ENCODE measurements at places on chromosomes 16 and 17. TPM values are rescaled to one million over a fixed set of nuclear protein-coding genes. Genes with fewer than 3 reads are reported as not detected.
A peak's percentile ranks its signal among the peaks of the same experiment; 100 is the strongest.

DNA sequence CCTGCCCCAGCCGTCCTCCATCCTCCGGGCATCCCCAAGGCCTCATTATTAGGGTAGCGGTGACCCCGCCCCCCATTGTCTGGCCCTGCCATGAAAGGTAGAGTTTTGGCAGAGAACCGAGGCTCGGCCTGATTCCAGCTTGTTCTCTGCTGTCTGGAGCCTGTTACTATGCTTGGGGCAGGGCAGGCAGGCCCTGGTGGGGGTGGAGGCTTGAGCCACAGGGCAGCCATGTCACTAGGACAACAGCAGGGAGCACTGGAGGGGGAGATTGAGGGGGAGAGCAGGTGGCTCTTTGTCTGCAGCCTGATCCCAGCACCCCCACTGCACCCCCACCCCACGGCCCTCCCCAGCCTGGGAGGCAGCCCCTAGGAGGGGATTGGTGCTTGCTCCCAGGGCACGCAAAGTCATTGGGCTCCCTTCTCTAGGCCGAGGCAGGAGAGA lies 15.4 kb downstream of the RHBDL3 start:
- no peaks in the 10 kb centered on the region for H3K36me3 ChIP-seq
- peak; percentile 19 for DNase-seq
- H3K4me3 ChIP-seq: no peak overlapping the region
- H3K27me3 ChIP-seq: peaks cover 14% of the 10 kb centered on the region
- peaks cover 21% of the 10 kb centered on the region for H3K4me1 ChIP-seq

Gene FBXL16
- total RNA-seq: 2.4 TPM

Gene CASKIN1
- total RNA-seq: 0.20 TPM

GRCh38 chr16:46428108-46429061 lies 192.8 kb downstream of the SHCBP1 start:
- DNase-seq: no peak
- H3K36me3 ChIP-seq: no peaks in the 10 kb centered on the region
- no peak overlapping the region for H3K27ac ChIP-seq
- peaks cover 7% of the 10 kb centered on the region for H3K27me3 ChIP-seq
- H3K4me3 ChIP-seq: no peak overlapping the region

Gene TUBB3
- 3.5 TPM for total RNA-seq

DNA sequence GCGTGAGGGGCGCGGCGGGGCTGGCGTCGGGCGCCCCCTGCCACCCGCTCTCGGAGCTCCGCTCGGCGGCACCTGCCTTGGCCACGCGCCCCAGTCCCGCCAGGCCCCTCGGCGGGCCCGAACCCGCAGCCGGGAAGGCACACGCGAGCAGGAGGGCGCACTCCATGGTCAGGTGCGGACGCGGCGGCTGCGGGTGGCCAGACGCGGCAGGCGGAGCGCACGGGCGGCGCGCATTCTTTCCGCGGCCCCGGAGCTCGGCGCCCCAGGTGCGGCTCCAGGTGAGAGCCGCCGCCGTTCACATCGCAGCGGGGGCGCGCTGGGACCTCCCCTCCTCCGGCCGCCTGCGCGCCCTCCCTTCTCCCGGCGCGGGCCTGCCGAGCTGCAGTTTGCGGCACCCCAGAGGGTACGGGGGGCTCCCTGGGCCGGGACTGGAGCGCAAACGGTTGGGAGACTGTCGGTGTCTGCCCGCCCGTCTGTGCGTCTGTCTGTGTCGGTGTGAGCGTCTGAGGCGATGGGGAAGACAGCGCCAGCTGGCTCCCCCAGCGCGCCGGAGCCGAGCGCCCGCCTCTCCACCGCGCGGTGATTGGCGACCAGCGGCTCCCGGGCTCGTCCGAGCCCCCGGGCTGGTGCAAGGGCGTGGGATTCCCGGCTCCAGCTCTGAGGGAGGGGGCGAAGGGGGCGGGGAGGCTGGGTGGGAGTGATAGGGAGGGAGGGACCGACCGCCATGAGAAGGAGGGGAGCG lies at the start of gene ADAMTS18:
Gene ADAMTS18, minus strand, starts transcription at position 505 of the 742 bp plus-strand sequence. Its CDS starts 339 bp downstream, at position 166.
- no peaks in the 10 kb centered on the region for H3K4me1 ChIP-seq
- H3K4me3 ChIP-seq: no peak within 1 kb of the TSS
- no peak for DNase-seq
- H3K36me3 ChIP-seq: no peaks in the 10 kb centered on the region

DNA sequence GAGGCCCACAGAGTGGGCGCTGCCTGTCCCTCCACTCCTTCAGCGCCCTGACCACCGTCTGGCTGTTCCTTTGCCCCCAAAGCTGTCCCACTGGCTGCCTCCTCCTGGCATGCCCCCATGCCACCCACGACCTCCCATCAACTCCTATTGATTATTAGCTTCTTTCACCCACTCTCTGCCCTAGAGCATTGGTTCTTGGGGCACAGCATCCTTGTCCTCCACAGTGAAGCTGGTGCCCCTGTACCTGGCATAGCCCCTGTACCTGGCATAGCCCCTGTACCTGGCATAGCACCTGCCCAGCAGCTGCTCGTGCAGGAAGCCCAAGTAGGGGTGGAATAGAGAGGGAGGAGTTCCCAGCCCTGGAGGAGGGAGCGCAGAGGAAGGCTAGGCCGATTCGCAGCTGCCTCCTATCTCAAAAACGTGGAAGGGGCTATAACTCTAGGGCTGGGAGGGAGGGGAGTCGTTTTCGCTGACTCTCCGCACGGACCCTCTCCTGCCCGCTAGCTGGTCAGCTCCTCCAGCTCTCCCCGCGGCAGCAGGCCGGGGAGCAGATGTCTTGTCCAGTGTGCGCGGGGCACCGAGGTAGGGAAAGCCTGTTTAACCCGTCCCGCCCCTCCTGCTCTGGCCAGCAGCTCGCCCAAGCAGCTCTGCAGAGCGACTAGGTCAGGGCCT lies 5.7 kb upstream of the ACTG1 start:
- H3K36me3 ChIP-seq: no peaks in the 10 kb centered on the region
- no peaks in the 10 kb centered on the region for H3K27me3 ChIP-seq
- H3K27ac ChIP-seq: peak overlapping the region; percentile 100
- H3K4me1 ChIP-seq: peaks cover 56% of the 10 kb centered on the region

DNA sequence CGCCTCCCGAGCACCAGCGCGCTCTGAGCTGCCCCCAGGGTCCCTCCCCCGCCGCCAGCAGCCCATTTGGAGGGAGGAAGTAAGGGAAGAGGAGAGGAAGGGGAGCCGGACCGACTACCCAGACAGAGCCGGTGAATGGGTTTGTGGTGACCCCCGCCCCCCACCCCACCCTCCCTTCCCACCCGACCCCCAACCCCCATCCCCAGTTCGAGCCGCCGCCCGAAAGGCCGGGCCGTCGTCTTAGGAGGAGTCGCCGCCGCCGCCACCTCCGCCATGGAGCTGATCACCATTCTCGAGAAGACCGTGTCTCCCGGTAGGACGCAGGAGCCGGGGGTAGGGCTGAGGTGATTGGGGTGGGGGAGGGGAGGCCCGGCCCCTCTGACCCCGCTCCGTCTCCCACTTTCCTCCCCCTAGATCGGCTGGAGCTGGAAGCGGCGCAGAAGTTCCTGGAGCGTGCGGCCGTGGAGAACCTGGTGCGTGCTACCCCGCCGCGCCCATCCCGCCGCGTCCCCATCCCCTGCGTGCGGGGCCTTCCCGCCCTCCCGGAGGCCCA lies 329 bp downstream of the KPNB1 start:
- H3K4me3 ChIP-seq: peak overlapping the region; percentile 97
- no peaks in the 10 kb centered on the region for H3K36me3 ChIP-seq
- H3K27me3 ChIP-seq: no peaks in the 10 kb centered on the region
- H3K4me1 ChIP-seq: peaks cover 22% of the 10 kb centered on the region
- peak overlapping the region; percentile 99 for H3K27ac ChIP-seq
- DNase-seq: peak; percentile 16

Gene TACO1
- 12.6 TPM for total RNA-seq

DNA sequence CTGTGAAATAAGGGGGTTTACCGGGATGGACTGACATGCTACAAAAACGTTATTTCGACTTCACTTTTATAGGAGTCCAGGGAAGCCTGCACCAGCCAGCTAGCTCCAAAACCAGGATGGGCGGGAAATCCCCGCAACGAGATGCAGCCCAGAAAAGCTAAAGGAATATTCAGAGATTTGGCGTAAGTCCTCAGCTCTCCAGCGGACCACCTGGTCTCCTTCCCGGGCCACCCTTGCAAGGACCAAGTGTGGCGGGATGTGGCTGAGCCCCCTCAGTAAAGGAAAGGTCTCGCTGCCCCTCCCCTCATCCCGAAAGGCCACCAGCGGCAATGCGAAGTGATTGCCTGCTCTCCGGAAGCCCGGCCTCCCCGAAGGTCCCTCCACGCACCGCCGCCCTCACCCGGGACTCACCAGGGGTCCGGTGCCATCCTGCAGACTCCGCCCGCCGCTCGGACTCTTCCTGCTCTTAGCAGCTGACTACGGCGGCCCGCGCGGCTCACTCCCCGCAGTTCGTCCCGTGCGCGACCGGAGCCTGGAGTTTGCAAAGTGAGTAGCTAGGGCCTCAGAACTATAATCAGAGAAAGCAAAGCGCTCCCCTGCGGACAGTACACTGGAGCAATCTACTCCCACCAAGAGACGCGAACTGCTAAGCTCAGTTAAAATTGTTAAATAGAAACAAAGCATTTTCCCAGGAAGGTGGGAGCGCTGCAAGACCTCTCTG lies at the start of gene STX8:
Gene STX8, minus strand, starts transcription at position 440 of the 721 bp plus-strand sequence. Its CDS starts 12 bp downstream, at position 428.
- DNase-seq: peak; percentile 92
- peaks cover 33% of the 10 kb centered on the region for H3K4me1 ChIP-seq
- peak within 1 kb of the TSS; percentile 90 for H3K4me3 ChIP-seq
- H3K36me3 ChIP-seq: no peaks in the 10 kb centered on the region
- no peaks in the 10 kb centered on the region for H3K27me3 ChIP-seq

Gene KRT32
- not detected for total RNA-seq

DNA sequence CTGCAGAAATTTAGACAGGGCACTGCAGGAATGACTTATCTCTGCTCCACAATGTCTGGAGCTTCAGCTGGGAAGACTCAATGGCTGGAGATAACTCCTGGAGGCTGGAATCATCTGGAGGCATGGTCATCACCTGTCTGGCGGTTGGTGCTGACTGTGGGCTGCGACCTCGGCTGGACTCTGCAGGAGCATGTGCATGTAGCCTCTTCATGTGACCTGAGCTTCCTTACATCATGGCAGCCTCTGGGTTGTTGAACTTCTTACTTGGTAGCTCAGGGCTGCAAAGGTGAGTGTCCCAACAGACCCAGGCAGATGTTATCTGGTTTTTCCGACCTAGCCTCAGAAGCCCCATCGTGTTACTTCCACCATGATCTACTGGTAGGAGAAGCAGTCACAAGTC lies 188.2 kb upstream of the RPL38 start:
- H3K4me1 ChIP-seq: no peaks in the 10 kb centered on the region
- H3K36me3 ChIP-seq: no peaks in the 10 kb centered on the region
- no peak for DNase-seq
- no peak overlapping the region for H3K4me3 ChIP-seq
- no peak overlapping the region for H3K27ac ChIP-seq

DNA sequence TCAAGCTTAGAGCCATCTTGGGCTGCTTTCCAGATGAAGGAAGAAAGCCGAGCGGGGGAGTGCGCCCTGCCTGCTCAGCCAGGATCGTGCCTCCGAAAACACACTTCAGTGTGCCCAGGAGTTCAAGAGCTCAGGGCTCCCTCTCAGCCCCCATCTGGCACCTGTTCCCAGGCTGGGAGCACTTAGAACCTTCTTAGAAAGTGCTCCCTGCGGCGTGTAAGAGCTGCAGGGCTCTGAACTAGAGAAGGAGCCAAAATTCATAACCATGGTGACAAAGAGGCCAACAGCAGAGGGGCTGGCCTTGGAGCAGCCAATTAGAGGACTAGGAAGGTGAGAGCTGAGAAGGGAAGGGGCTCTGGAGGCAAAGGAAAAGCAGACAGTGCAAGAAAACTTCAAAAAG lies 59.0 kb upstream of the TNRC6C start:
- no peak overlapping the region for H3K4me3 ChIP-seq
- H3K27ac ChIP-seq: no peak overlapping the region
- H3K36me3 ChIP-seq: no peaks in the 10 kb centered on the region

- DNase-seq: no peak
- no peaks in the 10 kb centered on the region for H3K27me3 ChIP-seq
- no peak overlapping the region for H3K4me3 ChIP-seq
- no peak overlapping the region for H3K27ac ChIP-seq
Measured at GRCh38 chr17:68562736-68563135, 38.4 kb downstream of the FAM20A start.

Gene COQ7
- 13.4 TPM for total RNA-seq

- H3K27me3 ChIP-seq: no peaks in the 10 kb centered on the region
- no peak for DNase-seq
- no peak overlapping the region for H3K27ac ChIP-seq
- H3K36me3 ChIP-seq: no peaks in the 10 kb centered on the region
Measured at GRCh38 chr17:29384901-29385300, 5.3 kb upstream of the TAOK1 start.

DNA sequence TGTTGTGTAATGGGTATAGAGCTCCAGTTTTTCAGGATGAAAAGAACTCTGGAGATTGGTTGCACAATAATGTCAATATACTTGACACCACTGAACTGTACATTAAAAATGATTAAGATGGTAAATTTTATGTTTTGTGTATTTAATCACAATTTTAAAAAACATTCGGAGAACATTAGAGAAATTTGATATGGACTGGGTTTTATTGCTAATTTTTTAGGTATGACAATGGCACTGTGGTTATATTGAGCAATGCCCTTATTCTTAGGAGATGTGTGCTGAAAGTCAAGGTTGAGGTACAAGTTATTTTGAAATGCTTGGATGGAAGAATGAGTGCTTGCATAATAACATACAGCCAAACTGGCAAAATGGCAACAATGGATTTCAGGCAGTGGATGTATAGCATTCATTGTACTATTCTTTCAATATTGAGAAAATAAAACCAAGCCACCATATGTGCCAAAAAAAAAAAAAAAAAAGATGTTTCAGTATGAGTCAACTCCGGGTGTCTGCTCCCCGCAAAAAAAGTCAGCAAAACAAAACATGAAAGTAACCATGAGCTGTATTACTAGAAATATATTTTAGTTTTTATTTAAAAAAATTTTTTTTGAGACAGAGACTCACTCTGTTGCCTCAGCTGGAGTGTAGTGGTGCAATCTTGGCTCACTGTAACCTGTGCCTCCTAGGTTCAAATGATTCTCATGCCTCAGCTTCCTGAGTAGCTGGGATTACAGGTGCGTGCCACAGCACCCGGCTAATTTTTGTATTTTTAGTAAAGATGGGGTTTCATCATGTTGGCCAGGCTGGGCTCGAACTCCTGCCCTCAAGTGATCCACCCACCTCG lies 19.8 kb downstream of the HOXB1 start:
- no peak overlapping the region for H3K27ac ChIP-seq
- peaks cover 45% of the 10 kb centered on the region for H3K27me3 ChIP-seq

- DNase-seq: no peak
- H3K4me1 ChIP-seq: no peaks in the 10 kb centered on the region
- H3K27me3 ChIP-seq: no peaks in the 10 kb centered on the region
- no peak overlapping the region for H3K27ac ChIP-seq
Measured at GRCh38 chr17:4174556-4174955, 31.6 kb downstream of the CYB5D2 start.

DNA sequence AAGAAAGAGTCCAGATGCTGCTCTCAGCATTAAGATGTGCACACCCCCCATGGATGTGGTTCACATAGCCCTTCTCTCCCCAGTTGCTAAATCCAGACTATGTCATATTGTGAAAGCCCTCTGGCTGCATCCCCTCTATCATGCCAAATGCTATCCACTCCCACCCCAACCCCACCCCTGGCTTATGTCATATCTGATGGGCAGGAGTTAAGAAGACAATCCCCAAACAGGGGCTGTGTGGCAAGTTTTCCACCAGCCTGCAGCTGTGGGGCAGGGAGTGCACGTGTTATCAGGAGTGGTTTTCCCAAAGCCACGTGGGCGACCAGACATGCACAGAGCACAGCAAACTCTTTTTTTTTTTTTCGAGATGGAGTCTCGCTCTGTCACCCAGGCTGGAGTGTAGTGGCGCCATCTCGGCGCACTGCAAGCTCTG lies 10.0 kb downstream of the FAM117A start:
- no peaks in the 10 kb centered on the region for H3K27me3 ChIP-seq
- no peaks in the 10 kb centered on the region for H3K36me3 ChIP-seq
- no peak overlapping the region for H3K27ac ChIP-seq

GRCh38 chr17:48100591-48101011 lies 677 bp downstream of the CBX1 start:
- no peak for DNase-seq
- H3K27ac ChIP-seq: peak overlapping the region; percentile 88
- H3K4me1 ChIP-seq: peaks cover 12% of the 10 kb centered on the region
- H3K36me3 ChIP-seq: no peaks in the 10 kb centered on the region
